Thyroid gland (tissue), 4 donors: ENCODE measurements at places on chromosomes 12 and 14. TPM values are rescaled to one million over a fixed set of nuclear protein-coding genes. Genes with fewer than 3 reads are reported as not detected.

TAS2R46 gene
- 4.5 TPM for total RNA-seq

WNT1 gene
- total RNA-seq, result not detected

C12orf54 gene
- not detected for total RNA-seq

TMTC1 gene
- total RNA-seq, result 34.1 TPM

JKAMP gene
- 67.9 TPM for total RNA-seq

DNA sequence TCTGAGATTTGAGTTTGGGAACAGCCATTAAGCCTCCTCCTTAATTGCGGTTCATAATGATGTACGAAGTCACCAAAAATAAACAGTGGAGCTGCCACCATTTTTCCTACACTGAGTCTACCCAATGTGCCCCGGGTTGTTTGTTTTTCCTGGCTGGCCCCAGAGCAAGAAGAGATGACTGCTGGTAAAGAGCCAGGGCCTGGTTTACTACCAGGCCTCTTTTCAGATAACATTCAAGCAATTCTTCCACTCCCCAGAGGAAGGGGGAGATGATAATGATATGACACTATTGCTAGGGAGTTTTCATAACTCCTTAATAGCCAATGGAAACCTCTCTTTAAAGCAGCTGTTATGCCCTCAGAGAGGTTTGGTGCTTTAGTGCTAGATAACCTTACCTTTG, 42.3 kb downstream of the BRAP start:
- H3K27ac ChIP-seq, result no peak overlapping the region
- no peak for DNase-seq
- no peaks in the 10 kb centered on the region for H3K27me3 ChIP-seq
- H3K36me3 ChIP-seq, result peaks cover 30% of the 10 kb centered on the region

DNA sequence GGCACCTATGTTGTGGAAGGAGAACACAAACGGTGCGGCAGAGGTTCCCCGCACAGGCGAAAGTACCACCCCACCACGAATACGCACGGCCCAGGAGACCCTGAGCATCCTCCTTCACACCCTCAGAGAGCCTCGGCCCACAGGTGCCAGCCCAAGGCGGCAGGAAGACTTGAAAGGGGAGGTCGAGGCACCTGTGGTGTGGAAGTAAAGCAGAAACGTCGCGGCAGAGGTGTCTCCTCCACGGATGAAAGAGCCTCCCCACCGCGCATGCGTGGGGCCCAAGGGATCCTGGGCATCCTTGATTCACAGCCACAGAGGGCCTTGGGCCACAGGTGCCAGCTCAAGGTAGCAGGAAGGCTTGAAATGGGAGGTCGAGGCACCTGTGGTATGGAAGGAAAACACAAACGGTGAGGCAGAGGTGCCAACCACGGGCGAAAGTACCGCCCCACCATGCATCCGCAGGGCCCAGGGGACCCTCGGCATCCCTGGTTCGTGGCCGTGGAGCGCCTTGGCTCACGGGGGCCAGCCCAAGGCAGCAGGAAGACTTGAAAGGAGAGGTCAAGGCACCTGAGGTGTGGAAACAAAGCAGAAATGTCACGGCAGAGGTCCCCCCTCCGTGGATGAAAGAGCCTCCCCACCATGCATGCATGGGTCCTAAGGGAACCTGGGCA, 380.1 kb downstream of the ALG10 start:
- no peaks in the 10 kb centered on the region for H3K4me1 ChIP-seq
- DNase-seq, result no peak
- no peaks in the 10 kb centered on the region for H3K36me3 ChIP-seq
- H3K27me3 ChIP-seq, result no peaks in the 10 kb centered on the region

DNA sequence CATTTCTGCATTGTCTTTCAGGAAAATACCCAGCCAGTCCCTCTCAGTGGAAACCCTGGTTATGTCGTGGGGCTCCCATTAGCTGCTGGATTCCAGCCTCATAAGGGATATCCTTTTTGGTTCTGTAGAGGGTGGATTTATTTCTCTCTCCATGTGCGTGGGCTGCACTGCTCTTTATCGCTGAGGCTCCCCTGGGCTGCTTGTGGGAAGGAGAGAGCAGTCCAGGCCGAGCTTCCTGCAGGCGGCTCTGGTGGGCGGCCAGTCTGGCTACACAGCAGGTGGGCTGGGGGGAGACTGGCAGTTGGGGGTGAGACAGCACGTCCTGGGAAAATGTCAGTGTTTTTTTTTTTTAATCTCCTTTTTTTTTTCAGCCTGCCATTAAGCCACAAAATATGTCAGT, 27.6 kb downstream of the TCTN1 start:
- DNase-seq, result no peak
- H3K27ac ChIP-seq, result no peak overlapping the region
- peaks cover 3% of the 10 kb centered on the region for H3K36me3 ChIP-seq
- H3K4me3 ChIP-seq, result no peak overlapping the region
- no peaks in the 10 kb centered on the region for H3K27me3 ChIP-seq
- no peaks in the 10 kb centered on the region for H3K4me1 ChIP-seq

DNA sequence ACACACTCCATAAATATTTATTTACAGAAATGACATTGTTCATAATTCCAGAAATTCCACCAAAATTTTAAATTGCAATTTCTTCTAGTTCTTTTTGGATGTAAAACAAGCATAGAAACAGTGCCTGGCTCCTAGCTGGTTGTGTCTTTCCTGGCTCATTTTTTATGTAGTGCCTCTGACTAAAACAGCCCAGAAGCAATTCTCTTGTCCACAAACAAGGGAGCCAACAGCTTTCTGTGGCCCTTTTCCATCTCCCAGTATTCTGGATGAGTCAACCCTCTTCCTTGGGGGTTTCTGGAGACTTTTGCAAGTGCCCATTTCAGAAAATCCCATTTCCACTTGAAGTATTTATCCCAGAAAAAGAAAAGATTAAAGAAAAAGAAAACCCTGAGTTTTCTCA, 141.4 kb downstream of the PHLDA1 start:
- no peak overlapping the region for H3K27ac ChIP-seq
- H3K36me3 ChIP-seq, result no peaks in the 10 kb centered on the region
- peaks cover 4% of the 10 kb centered on the region for H3K4me1 ChIP-seq
- H3K4me3 ChIP-seq, result no peak overlapping the region
- no peaks in the 10 kb centered on the region for H3K27me3 ChIP-seq

DNA sequence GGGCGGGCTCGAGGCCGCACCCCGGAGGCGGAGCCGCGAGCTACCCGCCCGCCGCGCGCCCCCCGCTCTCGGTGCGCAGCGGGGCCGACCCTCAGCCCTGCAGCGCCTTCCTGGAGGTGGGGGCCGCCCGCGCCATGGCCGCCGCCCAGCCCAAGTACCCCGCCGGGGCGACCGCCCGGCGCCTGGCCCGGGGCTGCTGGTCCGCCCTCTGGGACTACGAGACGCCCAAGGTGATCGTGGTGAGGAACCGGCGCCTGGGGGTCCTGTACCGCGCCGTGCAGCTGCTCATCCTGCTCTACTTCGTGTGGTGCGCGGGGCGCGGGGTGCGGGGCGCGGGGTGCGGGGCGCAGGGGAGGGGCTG, at the start of gene P2RX2:
Gene P2RX2 (plus strand): TSS at position 94 of the 361 bp plus-strand sequence. CDS start 41 bp downstream, at position 135.
- DNase-seq, result no peak
- H3K4me3 ChIP-seq, result no peak within 1 kb of the TSS
- H3K27ac ChIP-seq, result no peak within 1 kb of the TSS
- H3K27me3 ChIP-seq, result peaks cover 25% of the 10 kb centered on the region
- H3K36me3 ChIP-seq, result no peaks in the 10 kb centered on the region

DNA sequence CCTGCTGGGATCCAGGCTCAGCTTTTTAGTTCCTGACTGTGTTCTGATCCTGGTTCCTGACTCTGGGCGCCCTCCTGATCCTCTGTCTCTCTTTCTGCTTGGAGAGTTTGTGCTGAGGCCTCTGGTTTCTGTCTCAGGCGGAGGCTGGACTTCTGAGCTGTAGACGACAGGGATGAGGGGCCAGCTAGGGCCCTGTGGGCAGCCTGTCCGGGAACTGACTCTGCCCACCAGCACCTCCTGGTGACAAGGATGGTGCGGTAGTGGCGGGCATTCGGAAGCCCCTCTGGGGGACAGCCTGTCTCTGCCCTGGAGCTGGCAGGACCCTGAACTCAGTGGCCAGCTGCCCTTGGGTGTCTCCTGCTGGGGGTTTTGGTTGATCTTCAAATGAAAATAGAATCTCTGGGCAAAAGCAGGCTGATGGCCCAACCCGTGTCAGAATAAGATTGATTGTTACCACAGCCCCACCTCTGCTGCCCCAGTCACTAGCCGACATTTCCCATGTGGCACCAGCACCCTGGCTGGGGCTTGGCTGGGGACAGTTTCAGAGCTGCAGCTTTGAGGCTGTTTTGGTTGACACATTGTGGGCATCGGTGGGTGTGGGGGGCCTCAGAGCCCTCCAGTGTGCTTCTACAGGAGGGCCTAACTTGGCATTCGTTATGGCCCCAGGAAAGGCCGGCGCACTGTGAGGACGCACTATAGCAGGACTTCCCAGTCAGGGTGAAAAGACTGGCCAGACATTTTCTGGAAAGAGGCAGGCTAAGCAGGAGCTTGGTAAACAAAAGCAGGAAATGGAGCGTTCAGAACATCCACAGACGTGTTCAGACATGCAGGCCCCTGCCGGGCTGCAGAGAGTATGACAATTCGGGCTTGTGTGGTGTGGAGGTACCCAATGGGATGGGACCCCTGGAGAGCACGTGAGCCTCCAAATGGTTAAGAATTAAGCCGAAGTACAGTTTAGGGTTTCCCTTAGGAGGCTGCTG, 16.2 kb downstream of the KRT80 start:
- H3K36me3 ChIP-seq, result no peaks in the 10 kb centered on the region
- H3K4me3 ChIP-seq, result no peak overlapping the region
- H3K27me3 ChIP-seq, result no peaks in the 10 kb centered on the region

DNA sequence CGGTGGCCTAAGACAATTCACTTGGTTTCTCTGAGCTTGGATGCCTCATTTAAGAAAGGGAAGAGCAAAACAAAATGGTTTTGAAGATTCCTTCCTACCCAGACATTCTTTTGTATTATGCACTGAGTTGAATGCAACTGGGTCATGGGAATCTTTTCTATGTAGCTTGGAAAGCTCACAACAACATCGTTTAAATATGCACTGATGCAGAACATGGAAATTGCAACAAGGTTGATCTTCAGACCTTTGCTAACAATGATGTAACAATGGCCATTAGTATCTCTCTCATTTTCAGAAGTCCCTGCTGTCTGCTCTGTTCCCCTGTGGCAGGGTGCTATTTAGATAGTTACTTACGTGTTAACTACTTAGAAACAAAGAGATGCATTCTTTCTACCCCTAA, 30.1 kb upstream of the IGF1 start:
- no peak overlapping the region for H3K27ac ChIP-seq
- no peaks in the 10 kb centered on the region for H3K36me3 ChIP-seq
- DNase-seq, result no peak
- peaks cover 14% of the 10 kb centered on the region for H3K4me1 ChIP-seq

DNA sequence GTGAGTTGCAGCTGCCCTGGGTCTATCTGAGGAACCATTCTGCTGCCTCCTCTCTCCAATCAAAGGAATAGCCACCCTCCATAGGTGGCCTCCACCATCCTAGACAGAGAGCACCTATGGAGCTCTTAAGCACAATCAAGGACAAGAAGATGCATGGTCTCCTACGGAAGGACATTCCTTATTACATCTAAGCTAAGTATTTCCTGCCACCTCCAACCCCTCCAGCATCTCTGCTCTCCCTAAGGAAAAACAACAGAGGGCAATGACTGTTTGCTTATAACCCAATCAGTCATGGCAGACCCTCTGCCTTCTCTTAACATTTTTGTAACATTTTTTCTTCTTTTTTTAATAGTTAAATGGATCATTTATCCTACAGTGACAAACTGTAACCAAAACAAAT, 14.8 kb upstream of the OR6J1 start:
- no peak overlapping the region for H3K27ac ChIP-seq
- DNase-seq, result no peak
- H3K27me3 ChIP-seq, result no peaks in the 10 kb centered on the region
- H3K36me3 ChIP-seq, result no peaks in the 10 kb centered on the region
- no peaks in the 10 kb centered on the region for H3K4me1 ChIP-seq

DNA sequence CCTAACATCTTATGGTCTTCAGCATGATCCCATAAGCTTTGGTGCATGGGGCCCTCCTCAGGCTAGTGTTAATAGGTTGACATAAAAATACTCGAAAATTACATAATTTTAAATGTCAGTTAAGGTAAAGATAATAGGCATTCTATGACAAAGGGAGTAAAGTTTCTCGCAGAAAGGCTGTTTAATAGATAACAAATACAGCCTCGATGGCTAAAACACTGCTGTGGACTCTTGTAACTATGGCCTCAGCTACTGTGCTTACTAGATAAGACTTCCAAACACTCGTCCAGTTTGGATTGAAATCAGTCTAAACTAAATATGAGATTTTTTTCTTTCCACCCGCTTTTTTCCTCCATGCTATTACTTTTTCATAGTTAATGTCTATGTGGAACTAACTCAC, 23.2 kb upstream of the MGST1 start:
- H3K36me3 ChIP-seq, result no peaks in the 10 kb centered on the region
- DNase-seq, result no peak
- H3K4me3 ChIP-seq, result no peak overlapping the region
- no peaks in the 10 kb centered on the region for H3K4me1 ChIP-seq
- no peak overlapping the region for H3K27ac ChIP-seq

DNA sequence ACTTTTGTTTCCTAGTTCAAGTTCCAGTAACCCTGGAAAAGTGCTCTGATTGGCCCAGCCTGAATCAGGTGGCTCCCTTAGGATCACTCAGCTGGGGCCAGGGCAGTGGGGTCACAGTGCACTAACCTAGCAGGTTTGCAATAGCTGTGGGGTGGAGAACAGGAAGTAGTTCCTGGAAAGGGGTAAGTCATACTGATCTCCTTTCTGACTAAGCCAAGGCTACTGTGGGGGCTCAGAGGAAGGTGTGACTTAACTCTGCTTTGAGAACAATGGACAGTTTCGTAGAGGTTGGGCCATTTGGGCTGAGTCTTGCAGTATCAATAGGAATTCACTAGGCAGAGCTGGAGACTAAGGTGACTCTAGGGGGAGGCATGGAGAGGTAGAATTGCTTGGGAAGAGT, 89.4 kb downstream of the KIF26A start:
- H3K27ac ChIP-seq, result no peak overlapping the region
- H3K4me3 ChIP-seq, result no peak overlapping the region
- H3K27me3 ChIP-seq, result no peaks in the 10 kb centered on the region
- DNase-seq, result no peak
- H3K36me3 ChIP-seq, result no peaks in the 10 kb centered on the region

DNA sequence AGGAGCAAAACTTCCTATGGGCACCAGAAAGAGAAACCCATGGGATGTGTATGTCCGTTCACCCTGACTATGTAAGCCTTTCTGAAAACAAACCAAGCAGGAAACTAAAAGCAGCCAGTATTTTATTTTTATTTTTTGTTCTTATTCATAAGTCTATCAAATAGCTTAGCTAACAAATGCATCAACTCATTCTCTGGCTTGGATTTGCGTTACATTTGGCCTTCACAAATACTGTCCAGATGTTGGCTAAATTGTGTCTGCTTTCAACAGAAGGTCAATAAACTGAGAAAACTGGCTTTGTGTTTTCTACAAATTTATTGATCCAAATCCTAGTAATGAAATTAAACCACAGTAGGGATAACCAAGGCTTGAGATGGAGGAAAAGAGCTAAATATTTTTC, 379.0 kb downstream of the NOVA1 start:
- H3K4me1 ChIP-seq, result no peaks in the 10 kb centered on the region
- no peaks in the 10 kb centered on the region for H3K36me3 ChIP-seq
- DNase-seq, result no peak
- H3K27me3 ChIP-seq, result no peaks in the 10 kb centered on the region
- no peak overlapping the region for H3K27ac ChIP-seq

- no peaks in the 10 kb centered on the region for H3K36me3 ChIP-seq
- H3K27me3 ChIP-seq, result no peaks in the 10 kb centered on the region
- no peak overlapping the region for H3K4me3 ChIP-seq
- H3K27ac ChIP-seq, result no peak overlapping the region
- H3K4me1 ChIP-seq, result no peaks in the 10 kb centered on the region
Observed at GRCh38 chr12:19842116-19842515, 402.8 kb downstream of the AEBP2 start.

- DNase-seq, result no peak
- no peaks in the 10 kb centered on the region for H3K4me1 ChIP-seq
- H3K36me3 ChIP-seq, result no peaks in the 10 kb centered on the region
- no peaks in the 10 kb centered on the region for H3K27me3 ChIP-seq
Observed at GRCh38 chr14:26286081-26286912, 311.5 kb downstream of the NOVA1 start.
